ENCODE measurements at places on chromosomes 5 and 9.

GRCh38 chr5:2864515-2865105, 113.1 kb upstream of the IRX2 start:
- no peak for DNase-seq

DNA sequence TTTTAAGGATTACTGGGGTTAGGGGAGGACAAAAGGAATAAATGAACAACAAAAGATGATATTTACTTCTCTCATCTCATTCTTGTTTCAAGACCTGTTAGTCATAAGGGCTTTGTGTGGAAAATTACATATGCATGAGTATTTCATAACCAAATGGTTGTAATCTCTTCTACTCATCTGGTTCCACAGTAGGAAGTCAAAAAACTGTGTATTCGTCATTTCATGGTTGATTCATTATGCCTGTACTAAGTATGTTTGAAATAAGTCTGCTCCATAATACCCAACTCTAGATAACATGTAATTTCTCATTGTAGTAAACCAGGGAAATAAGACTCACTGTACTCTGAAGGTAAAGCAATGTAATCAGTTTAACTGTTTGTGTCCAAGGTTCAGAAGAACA, 212.9 kb downstream of the ARRDC3 start:
- DNase-seq = no peak

DNA sequence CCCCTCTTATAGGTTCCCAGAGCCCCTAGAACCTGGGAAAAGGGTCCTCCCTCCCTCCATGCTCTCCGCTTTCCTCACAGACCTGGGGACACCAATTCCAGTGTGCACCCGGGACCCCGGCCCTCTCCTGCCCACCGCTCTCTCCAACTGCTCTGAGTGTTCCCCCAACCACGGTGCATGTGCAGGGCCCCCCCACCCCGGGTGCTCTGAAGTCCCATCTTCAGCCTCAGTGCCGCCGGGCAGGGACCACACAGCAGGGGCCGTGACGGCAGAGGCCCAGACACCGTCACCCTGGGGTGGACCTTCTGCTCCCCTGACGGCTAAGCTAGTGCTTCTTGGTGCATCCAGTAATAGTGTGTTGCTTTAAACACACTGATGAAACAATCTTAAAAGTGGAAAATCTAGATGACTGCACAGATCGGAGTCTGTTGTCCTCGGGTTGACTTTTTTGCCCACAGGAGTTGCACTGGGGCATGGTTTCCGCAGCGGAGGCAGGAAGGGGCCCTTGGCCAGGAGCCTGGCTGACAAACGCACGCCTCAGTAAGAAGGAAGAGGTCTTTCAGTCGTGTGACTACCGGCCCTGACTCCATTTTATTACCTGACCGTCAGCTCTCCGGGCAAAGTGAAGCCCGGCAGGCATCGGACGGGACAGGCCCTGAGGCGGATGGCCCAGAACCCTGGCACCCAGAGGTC, 36.2 kb upstream of the SLC6A3 start:
- no peak for DNase-seq

GRCh38 chr5:126851501-126852011, 74.6 kb downstream of the LMNB1 start:
- DNase-seq = no peak

DNA sequence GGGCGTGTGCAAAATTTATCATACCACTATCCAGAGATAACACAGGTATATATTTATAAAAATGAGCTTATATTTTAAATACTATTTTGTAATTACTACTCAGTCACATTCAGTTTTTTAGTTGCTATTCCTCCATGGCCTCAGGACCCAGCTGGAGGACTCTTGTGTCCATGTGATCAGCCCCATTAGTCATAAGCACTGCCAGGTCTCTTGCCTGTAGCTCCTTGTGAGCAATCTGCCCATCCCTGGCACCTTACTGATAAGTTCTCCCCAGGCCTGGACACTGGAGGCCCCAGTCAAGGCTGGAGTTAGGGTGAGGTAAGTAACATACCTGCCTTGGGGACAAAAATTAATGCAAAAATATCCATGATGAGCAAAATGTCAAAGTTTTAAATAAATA, 29.5 kb upstream of the ADRB2 start:
- no peak for DNase-seq

DNA sequence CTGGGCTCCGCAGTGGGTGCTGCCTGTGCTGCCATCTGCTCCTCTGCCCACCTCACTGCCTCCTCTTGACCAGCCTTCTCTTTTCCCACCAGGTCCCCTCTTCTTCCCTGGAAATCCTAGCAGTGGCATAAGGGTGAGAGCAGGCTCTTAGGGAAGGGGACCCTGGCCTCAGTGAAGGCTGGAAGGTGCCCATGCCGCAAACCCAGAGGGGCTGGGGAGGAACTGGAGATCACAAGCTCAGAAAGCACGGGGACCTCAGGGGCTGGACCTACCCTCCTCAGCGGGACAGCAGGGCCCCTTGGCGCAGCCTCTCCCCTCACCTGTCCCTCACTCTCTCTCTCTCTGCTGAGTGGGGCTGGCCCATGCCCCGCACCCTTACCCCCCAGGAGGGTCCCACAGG, 144.4 kb upstream of the IRX2 start:
- no peak for DNase-seq

DNA sequence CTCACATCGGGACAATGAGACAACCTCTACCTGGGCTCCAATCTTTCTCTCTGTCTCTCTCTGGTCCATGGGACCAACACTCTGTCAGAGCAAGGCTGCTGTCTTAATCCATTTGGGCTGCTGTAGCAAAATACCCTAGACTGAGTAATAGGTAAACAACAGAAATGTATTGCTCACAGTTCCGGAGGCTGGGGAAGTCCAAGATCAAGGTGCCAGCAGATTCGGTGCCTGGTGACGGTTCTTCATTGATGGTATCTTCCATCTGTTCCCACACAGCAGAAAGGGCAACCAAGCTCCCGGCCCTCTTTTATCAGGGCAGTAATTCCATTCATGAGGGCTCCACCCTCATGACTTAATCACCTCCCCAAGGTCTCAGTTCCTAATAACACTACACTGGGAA, 61.3 kb upstream of the SPOCK1 start:
- no peak for DNase-seq

- no peak for DNase-seq
Measured at GRCh38 chr5:82364497-82364896, 86.3 kb upstream of the RPS23 start.

- no peak for DNase-seq
Measured at GRCh38 chr5:154513669-154514084, 35.6 kb upstream of the HAND1 start.

GRCh38 chr9:132384376-132384775, 22.3 kb downstream of the TTF1 start:
- DNase-seq = no peak

DNA sequence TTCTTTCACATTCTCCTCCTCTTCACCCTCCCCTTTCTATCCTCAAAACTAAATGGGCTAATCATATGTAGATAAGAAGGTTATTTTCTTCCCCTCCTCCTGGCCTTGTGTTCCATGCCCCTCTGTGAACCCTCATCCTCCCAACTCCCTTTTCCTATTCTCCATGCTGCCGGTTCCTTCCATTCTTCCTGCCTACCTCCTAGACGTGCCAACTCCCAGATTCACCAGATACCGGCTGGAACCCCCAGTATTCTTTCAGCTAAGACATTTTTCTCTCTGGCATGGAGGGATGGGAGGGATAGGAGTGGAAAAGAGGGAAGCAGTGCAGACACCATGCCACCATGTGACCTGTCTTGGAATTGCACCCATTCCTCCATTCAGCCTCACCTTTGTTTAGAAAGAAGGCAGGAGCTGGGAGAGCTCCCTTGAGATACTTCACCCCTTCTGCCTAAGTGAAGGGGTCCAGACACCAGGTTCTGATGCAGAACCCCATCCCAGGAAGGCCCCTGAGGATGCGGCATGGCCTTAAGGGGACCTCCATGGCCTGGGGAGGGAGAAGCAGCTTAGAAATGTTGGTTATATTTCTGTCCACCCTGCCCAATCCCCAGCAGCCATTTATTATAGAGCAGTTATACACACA, 4.8 kb downstream of the DNAJB5 start:
- DNase-seq = peak; percentile 43

DNA sequence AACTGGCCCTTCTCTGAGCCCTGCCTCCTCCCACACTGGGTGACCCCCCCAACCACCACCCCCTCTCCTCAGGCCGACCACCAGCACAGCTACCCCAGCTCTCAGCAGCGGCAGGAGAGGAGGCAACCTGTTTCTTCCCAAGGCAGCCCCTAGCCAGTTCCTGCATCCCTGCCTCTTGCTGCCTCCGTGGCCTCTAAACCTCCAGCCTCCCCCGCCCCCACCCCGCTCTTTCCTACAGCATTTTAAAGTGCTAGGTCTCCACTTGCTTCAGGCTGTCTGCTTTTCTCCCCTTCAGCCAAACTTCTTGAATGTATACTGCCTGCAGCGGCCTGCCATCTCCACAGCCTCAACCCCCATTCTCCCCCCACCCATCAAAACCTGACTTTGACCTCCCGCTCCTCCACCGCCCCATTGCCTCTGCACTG, 135.6 kb downstream of the DAB2IP start:
- no peak for DNase-seq

DNA sequence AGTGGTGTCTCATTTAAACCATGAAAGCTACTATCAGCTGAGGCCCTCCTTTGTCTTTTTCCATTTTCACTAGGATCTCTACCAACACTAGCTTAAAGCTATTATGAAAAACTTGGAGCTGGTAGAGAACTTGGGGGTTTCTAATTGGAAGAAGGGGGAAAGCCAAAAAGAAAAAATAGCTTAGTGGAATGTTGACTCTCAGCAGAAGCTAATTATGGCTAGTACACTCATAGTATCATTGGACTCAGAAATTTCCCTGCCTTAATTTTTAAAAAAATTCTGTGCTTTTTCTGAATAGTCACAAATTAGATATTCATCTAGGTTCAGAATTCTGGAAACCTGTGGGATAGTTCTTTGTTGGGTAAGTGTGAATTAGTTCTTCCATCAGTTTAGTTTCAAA, 8.0 kb downstream of the SLC12A2 start:
- DNase-seq = no peak

DNA sequence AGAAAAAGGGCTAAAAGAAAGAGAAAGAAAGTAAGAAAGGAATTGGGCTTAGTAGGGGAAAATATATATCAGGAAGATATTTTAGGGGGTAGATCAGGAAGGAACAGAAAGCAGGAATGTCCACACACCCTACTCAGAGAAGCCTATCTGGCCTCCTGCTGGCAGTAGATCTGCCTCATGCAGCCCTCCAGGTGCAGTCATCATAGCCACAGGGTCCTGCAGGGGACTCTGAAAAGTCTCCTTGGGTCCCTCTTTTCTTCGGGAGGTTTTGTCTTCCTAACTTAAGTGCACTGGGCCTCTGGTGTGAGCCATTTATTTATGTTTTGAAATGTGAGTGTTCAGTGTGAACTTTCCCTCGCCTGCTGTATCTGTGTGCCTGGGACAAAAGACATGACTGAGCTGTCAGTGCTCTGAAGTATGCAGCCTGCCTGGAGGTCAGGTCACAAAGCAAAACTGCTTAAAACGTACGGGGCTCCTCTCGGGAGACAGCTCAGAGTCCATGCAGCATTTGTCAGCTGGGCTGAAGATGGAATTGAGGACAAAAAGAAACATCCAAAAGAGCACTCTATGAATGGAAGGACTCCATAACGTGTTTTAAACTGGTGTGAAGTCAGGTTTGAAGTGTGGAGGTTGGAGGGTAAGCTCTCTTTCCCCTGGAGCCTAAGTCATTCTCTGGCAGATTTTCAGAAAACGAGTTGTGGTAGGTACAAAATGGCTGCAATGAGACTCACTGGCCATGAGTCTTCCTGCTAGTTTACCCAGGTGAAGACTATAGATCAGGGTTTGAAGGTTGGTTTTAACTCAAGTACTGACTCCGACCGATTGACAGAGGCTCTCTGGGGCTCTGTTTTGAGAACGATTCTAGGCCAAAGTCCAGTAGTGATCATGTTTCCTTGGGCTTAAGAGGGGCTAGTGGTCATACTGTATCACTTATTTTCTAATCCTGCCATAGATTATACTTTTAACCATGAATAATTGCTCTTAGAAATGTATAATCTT, 151.8 kb upstream of the GDNF start:
- DNase-seq = no peak

- DNase-seq = no peak
Measured at GRCh38 chr5:100406640-100407039, 128.5 kb upstream of the FAM174A start.

GRCh38 chr9:70060883-70061507, 17.3 kb downstream of the MAMDC2 start:
- DNase-seq = no peak

GRCh38 chr9:17017931-17018491, 116.8 kb upstream of the CNTLN start:
- no peak for DNase-seq

DNA sequence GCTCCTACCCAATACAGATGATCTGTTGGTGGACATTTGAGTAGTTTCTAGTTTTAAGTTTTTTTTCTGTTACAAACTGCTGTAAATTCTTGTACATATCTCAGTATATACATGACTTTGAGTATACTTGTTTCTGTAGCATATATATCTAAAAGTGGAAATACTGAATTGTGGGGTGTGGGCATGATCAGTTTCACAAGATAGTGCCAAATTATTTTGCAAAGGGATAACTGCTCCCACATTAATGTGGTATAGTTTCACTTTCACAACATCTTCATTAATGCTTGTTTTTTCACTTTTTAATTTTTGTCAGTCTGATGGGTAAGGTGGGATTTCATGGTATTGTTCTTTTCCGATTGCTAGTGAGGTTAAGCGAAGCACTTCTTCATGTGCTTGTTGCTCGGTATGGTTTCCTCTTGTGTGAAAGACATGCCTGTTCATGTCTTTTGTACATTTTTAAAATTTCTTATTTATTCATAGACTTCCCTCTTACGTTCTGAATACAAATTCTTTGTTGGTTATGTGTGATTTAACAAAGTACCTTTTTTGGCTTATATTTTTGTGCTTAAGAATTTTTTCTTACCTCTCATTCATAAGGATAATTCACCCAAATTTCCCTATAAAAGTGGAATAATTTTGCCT, 103.5 kb downstream of the CDC42SE2 start:
- DNase-seq = no peak

GRCh38 chr5:123813937-123814624, 302.1 kb downstream of the CSNK1G3 start:
- no peak for DNase-seq

GRCh38 chr9:98484162-98484561, 224.6 kb downstream of the GABBR2 start:
- no peak for DNase-seq

DNA sequence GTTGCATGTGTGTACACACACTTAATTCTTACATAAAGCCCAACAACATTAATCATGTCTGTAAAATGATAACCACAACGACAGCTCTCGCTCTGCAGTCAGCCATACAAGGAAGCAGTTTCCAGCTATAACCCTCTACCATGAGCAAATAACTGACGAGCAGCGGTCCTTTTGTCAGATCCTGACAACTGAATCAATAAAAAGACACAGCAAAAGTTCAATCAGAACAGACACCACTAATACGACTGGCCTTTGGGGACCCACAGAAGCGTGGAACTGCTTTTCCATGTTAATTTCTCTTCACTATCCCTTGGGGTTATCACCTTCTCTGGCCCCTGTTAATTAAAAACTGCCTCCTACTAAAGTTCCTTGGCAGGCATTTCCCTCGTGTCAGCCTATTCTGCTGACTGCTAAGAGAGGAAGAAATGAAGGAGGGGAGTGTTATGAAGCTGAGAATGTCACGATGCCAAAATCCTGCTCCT, 722.8 kb upstream of the GRAMD2B start:
- DNase-seq = peak; percentile 30

GRCh38 chr9:87885484-87886189, 3.0 kb downstream of the SPATA31E1 start:
- DNase-seq = no peak

GRCh38 chr9:115524453-115525059, 406.6 kb upstream of the TNC start:
- peak; percentile 10 for DNase-seq

GRCh38 chr9:127055745-127056402, 66.6 kb downstream of the ANGPTL2 start:
- no peak for DNase-seq

All from transverse colon (tissue), 4 donors.